ENCODE measurements at places on chromosomes 12 and 14. TPM values are rescaled to one million over a fixed set of nuclear protein-coding genes. Genes with fewer than 3 reads are reported as not detected.

DNA sequence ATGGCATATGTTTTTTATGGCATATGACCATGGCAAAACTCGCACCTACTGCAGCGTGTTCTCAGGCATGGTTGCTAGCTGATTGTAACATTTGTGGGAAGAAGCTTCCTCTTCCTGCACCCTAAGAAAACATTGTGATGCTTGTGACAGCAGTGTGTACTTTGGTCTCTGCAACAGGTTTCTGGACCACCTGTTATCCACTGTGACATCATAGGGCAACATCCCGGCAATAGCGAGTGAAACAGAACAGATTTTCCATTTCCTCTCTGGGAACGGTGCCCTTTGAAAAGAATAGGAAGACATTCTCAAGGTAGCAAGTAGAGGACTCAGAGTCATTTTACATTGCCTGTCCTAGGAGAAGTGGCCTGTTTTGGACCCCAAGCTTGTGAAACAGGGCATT is 135.4 kb upstream of the TRHDE start:
- DNase-seq = no peak

DNA sequence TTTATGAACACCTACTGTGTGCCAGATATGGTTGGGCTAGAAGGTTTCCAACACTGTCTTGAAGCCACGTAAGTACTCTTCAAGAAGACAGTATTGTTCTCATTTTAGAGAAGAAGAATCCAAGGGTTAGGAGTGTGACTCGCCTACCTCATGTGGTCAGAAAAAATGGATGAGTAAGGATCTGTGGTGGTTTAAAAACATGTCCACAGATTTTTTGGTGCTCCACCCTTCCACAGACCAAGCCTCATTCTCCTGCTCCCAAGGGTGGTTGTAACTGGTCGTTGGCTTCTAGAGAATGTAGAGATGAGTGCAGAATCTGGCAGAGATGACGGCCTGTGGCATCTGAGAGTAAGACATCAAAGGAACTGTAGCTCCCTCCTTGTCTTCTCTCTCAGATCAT is 30.3 kb upstream of the TTC7B start:
- DNase-seq = peak; percentile 60

FAM181A gene
- not detected for total RNA-seq

GRCh38 chr12:121214855-121215745 is 5.2 kb downstream of the P2RX4 start:
- DNase-seq = peak; percentile 88

DNA sequence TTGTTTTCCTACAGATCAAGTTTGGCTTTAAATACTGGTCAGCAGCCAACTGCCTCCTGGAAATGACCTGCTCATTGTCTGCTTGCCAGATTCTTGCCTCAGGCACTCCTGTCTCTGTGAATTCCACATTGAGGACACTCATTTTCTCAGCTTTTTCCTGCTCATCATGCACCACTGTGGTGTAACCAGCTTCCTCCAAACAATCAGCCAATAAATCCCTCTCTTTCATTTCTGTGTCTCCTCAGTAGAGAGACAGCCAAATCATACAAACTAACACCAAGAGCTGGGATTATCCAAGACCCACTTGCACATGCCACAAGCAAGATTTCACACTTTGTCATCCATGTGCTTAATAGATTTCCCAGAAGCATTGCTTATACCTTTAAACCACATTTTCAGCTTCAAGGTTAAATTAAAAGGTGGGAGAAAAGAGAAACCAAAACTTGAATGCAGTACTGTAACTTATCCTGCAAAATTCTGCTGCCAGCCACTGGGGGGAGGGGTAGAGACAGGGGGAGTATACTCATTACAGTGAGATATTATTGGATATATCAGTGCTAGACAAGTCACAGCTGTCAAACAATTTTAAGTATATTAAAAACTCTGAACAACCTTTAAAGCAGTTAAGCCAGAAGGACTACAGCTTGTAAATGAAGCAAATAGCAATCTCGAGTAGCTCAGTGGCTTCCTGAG is 105.0 kb downstream of the PPP2R5E start:
- DNase-seq = peak; percentile 96

ANO4 gene
- 41.3 TPM for total RNA-seq

DNA sequence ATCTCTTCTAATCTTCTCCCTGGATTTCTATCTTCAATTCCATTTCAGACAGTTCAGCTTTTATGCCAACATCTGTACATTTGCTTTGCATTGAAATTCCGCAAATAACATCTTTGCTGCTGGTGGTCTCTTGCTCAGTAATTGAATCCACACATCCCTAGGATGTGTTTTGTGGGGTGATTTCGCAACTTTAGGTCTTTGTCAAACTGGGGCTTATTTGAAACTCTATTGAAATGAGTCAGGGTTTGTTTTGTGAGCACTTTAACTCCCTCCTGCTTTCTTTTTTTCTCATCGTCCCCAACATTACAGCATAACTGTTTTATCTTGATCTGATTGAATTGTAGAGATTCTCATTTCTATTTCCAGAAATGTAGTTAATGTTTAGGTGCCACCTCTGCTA is 404.3 kb downstream of the NPAS3 start:
- DNase-seq = peak; percentile 52

CCDC184 gene
- 3.3 TPM for total RNA-seq

- no peak for DNase-seq
Observed at GRCh38 chr14:43369710-43370564, 1137.1 kb downstream of the FSCB start.

DNA sequence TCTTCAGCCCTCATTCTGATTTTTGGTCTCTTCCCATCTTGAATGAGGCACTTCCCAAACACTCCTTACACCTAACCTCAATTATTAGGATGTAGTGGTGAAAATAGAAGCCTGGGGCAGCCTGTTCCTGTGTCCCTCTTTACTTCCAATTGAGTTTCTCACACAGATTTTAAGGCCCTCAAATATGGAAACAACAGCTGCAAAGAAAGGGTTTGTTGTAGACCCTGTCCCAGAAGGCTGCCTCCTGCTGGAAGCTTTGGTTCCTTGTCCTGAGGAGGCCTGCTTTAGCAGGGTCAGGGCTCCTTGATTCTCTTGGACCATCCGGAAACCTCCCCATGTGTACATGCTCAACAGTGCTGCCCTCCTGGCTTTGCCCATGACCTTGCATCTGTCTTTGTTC is 101.3 kb downstream of the TGFB3 start:
- no peak for DNase-seq

DNA sequence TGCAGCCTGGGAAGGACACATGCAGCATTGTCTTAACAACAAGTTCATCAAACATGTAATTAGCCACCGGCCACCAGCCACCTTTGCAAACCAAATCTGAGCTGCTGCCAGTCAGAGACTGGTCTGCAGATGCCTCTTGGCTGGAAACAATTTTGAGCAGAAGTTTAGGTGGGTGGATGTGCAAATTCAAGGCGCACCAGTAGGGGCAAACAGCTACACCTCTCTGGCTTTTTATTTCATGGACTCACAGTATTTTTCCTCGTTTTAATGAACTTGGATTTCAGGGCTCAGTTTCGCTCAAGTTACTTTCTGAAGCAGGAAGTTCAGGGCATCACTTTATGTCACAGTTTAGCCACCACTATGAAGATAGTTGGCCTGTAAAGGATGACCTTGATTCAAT is 94.3 kb downstream of the OTX2 start:
- no peak for DNase-seq

DNA sequence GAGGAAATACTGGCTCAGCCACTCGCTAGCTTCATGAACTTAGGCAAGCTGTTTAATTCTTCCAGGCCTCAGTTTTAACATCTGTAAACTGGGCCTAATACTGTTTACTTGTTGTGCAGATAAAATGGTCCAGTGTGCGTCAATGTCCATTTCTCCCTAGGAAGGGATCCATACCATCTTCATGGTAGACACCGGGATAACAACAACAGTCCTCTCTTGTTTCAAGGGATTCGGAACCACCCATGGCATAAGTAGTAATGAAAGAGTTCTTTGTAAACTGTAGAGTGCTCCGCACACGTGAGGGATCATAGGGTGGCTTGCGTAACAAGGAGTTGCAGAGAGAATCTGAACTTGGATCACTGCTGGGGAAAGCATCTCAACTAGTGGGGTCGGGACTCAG is 17.3 kb upstream of the CHGA start:
- DNase-seq = no peak

DNA sequence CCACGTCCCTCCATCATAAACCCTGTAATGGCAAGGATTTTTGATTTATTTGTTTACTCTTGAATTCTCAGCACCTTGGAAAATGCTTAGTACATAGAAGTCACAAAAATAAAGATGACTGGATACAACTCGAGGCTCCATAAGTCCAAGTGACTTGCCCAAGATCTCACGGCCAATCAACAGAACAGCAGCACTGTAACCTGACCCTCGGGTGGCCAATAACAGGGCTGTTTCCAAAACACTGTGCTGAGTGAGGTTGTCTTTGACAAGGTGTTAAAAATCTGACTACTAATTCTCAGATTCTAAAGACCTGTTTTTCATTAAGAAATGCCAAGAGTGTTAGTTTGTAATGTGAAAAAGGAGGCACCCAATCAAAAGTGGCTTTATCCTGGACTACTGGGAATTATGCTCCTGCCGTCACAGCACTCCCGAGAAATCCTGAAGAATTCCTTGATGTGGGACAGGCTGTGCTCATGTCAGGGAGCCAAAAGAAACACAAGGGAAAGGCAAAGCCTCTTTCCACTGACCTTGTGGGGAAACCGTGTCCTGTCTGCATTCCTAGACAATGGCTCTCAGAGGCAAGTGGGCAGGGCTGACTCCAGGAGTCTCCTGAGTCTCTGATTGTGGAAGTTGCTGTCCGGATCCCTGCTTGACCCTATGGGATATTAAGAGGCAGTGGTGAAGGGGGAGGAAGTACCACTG is 204.7 kb upstream of the PELI2 start:
- peak; percentile 97 for DNase-seq

PTPN11 gene
- total RNA-seq = 128 TPM

GRCh38 chr12:68978678-68979077 is 45.7 kb upstream of the CPM start:
- no peak for DNase-seq

- DNase-seq = peak; percentile 91
Observed at GRCh38 chr12:1518591-1519516, 75.5 kb downstream of the FBXL14 start.

- no peak for DNase-seq
Observed at GRCh38 chr12:29533815-29534489, 36.5 kb upstream of the OVCH1 start.

KRT85 gene
- total RNA-seq = not detected

DNA sequence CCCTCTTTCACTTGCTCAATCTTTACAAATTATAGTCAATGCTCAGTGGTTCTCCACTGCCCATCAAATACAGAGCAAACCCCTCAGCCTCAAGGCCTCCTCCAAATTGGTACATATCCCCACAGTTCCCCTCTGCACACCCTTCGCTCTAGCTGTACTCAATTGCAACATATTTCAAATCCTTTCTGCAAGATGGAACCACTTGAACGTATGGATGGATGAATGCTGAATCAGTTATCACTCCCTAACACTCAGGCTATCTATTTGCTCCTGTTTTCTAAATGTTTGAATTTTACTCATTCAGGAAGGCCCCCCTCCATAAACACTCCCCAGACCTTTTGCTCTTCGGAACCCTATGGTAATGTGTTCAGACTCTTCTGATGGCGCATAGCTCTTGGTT is 24.5 kb downstream of the ATG14 start:
- no peak for DNase-seq

GRCh38 chr12:34219046-34219770 is 196.9 kb downstream of the ALG10 start:
- no peak for DNase-seq

RNASE3 gene
- total RNA-seq = not detected

CRACR2A gene
- 0.96 TPM for total RNA-seq

GRCh38 chr12:78236264-78236663 is 405.6 kb downstream of the NAV3 start:
- peak; percentile 12 for DNase-seq

GRCh38 chr12:60148831-60149230 is 553.0 kb downstream of the SLC16A7 start:
- DNase-seq = peak; percentile 88

GZMB gene
- total RNA-seq = not detected

SPIC gene
- total RNA-seq = not detected

TAS2R50 gene
- 0.60 TPM for total RNA-seq

- no peak for DNase-seq
Observed at GRCh38 chr14:89941830-89942377, 12.6 kb downstream of the EFCAB11 start.

GRCh38 chr14:100376751-100377171 is 53.6 kb downstream of the SLC25A47 start:
- DNase-seq = no peak

DENND5B gene
- total RNA-seq = 22.7 TPM

NFE2 gene
- 0.29 TPM for total RNA-seq

GRCh38 chr12:122473543-122474323 is 27.0 kb downstream of the ZCCHC8 start:
- peak; percentile 64 for DNase-seq

DNA sequence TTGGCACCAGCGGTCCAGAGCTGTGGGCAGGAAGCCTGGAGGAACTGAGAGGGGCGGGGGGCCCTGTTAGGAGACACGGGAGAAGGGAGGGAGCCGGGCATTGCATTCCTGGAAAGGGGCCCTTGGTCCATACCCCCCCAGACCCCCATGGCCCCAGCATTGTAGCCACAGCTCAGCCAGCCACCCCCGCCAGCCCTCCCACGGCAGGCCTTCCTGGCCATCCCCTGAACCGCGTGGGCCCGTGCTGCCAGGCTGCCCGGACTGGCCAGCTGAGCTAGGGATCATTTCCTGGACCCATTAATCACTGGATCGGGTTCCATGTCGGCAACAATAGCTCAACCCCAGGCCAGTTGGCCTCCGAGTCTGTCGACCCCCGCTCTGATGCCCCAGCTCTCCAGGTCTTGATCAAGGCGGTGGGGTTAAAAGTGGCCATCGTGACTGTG is 39.8 kb upstream of the DIO3 start:
- DNase-seq = no peak

- no peak for DNase-seq
Observed at GRCh38 chr12:58833853-58834252, 86.5 kb downstream of the LRIG3 start.

- DNase-seq = no peak
Observed at GRCh38 chr12:28099871-28100270, 90.4 kb upstream of the CCDC91 start.

- DNase-seq = no peak
Observed at GRCh38 chr12:97995559-97995958, 519.8 kb upstream of the TMPO start.

DNA sequence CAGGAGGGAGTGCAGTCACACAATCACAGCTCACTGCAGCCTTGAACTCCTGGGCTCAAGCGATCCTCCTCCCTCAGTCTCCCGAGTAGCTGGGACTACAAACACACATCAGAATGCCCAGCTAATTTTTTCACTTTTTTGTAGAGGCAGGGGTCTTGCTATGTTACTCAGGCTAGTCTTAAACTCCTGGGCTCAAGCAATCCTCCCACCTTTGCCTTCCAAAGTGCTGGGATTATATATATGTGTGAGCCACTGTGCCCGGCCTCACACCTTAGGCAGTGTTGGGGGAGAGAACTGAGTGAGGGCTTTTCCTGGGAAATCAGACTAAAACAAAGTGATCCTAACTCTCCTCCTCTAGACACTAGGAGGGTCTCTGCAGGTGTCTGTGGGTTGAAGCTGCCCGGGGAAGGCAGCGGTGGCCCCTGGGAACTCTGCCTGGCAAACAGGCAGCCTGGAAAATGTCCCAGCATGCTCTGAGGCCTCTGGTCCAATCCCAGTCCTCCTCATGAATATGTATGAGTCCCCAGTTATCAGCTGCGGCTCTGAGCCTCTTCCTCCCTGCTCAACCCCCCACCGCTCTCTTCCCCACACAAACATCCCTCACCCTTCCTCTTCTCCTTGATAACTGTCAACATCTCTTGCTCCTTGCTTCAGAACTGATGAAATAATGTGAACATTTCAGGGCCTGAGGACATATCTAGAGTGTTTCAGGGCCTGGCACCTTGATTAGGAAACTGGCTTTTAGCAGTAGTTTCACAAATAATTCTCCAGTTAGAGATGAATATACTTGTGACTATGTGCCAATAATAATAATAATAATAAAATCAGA is 7.9 kb upstream of the NAA25 start:
- DNase-seq = peak; percentile 66

All from astrocyte (in vitro differentiated cells and primary cell).